Kidney tubule cell (primary cell): ENCODE measurements at places on chromosomes 13 and 19.

DNA sequence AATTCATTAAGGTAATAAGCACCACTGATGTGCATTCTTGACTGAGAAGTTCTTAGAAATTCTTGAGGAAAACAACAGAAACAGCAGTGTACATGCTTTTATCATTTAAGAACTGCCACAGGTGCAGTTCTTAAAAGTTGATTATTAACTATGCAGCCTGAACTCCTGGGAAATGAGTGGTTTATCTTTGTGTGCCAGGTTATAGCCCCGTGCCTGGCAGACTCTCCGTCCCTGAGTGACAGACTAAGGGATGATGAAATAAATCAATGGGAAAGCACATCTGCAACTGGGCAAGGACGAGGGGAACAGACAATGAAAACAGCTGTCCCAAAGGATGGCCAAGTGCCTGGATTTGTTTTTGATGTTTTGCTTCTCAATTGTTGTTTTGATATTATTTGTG, 84.4 kb upstream of the SPATA13 start:
- DNase-seq = peak; percentile 74

DNA sequence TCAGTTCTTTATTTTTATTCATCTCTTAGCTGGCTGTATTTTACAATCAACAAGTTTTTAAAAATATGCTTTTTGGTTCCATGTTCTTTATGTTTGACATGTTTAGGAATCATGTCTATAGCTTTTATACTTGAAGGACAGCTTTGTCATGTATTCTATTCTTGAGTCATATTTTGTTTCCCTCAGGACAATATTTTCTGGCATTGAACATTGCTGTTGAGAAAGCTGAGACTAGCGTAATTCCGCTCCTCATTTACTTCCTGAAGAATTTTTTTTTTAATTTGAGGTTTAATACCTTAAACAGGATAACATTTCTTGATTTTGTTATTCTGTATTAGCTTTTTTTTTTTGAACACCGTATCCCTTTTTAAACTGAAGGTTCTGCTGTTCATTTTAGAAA, 53.2 kb downstream of the RB1 start:
- no peak for DNase-seq

- peak; percentile 84 for DNase-seq
Measured at GRCh38 chr13:98576963-98577835, at the start of gene STK24. STK24 (minus strand) TSS chr13:98577107; CDS start chr13:98576786, 321 bp downstream.

DNA sequence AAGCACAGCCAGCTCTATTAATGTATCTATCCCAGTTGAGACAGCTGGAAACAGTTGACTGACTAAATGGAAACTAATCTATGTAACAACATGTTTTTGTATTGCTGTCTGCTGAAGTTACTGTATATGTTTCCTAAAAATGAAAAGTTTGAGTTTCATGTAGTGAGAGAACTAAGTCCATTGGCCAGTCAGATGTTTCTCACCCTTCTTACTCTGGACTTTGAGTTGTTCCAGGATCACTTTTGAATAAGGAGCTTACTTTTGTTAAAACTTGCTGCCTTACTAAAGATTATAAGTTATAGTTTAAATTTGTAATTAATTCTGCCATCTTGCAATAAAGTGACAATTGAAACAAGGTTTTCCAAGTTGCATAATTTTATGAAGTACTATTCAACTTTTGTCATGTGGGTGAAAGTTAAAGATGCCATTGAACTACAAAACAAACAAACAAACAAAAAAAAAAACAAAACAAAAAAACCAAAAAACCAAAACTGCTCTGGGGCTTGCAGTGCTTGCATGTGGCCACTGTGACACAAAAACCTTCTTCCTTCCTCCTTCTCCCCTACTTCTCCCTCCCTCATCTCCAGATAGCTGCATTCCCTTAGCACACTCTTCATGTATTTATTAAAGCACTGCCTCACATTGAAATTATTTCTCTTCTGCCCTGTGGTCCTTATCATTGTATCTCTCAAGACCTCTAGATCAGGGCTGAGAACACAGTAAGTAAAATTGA, 15.3 kb downstream of the WDFY2 start:
- no peak for DNase-seq

DNA sequence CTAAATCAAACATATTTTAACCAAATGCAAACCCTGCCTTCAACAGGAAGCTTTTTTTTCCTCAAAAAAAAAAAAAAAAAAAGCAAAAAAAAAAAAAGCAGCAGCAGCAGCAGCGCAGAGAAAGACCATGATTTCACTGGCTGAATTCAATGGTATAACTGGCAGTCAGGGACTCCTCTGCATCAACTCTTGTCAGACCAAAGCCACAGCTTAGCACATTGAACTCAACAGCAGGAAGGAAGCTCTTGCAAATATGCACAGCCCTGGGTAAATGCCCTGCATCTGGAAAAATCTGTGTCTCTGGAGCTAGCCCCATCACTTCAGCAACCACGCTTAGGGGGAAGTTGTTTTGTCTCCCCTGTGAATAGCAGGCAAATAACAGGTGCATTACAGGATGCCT, 17.6 kb upstream of the DHRS12 start:
- DNase-seq = no peak

- peak; percentile 49 for DNase-seq
Measured at GRCh38 chr19:1618157-1619093, 13.2 kb upstream of the UQCR11 start.

DNA sequence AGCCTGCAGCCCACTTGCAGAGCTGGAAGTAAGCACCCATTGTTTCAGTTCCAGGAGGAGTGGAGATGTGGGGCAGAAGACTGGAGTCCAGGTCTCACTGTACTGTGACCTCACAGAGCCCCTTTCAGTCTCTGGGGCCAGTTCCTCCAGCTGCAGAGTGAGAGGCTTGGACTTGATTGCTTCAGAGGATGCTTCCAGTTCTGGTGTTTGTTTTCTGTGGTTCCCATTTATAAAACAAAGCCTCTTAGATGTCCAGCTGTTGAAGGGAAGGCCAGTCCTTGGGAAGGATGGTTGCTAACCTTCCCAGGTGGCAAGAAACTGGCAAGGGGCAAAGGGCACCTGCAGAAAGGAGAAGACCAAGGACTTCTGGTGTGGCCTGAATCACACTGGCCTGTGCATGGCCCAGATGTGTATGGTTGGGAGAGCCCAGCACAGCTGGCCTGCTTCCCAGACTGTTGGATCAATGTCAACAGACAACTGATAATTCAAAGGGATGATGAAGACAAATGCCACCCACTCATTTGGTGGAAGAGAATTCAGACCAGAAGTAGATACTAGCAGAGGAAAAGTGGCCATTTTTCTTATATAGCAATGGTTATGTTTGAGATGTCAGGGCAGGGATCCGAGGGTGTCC, 218.5 kb downstream of the ZNF536 start:
- DNase-seq = no peak

DNA sequence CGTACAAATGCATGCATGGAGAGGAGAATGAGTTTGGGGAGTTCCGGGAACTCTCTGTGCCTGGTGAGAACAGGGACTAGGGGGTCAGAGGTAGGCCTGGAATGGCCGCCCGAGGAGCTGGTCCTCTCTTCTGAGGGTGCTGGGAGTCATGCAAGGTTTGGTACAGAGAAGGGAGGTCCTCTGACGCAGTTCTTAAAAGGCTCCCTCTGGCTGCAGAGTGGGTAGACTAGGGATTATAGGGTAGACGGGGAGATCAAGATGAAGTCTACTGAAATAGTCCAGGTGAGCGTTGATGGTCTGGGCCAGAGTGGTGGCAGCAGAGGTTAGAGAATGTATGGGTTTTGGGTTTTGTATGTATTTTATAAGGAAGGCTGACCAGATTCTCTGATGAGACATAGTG, 796 bp downstream of the ZNF304 start:
- peak; percentile 9 for DNase-seq

DNA sequence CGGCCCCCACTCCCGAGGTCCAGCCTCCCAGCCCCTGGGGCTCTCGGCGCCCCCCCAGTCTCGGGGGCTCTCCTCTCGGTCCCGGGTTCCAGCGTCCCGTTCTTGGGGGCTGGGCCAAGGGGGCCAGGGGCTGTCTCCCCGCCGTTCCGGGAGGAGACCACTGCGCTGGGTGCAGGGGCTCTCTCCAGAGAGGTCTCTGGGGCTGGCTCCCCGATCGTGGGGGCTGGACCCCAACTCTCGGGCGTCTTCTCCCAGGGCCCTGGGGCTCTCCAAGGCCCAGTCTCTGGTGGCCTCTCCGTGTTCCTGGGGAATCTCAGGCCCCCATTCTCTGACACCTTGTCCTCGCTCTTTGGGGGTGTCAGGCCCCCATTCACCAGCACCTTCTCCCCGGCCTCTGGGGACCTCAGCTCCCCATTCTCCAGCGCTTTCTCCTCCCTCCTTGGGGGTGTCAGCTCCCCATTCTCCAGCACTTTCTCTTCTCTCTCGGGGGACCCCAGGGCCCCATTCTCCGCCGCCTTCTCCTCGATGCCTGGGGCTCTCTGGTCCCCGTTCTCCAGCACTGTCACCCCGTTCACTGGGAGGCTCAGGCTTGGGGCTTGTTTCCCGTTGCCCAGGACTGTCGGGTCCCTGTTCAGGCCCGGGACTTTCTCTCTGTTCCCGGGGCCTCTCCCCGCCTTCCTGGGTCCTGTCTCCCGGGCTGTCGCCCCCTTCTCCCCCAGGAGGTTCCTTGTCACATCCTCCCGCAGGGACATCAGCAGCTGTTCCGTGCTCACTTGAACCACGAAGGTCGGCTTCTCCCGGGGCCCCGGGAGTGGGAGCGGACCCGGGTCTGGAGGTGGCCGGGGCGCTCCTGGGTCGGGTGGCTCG, 13.7 kb downstream of the LMTK3 start:
- DNase-seq = no peak

DNA sequence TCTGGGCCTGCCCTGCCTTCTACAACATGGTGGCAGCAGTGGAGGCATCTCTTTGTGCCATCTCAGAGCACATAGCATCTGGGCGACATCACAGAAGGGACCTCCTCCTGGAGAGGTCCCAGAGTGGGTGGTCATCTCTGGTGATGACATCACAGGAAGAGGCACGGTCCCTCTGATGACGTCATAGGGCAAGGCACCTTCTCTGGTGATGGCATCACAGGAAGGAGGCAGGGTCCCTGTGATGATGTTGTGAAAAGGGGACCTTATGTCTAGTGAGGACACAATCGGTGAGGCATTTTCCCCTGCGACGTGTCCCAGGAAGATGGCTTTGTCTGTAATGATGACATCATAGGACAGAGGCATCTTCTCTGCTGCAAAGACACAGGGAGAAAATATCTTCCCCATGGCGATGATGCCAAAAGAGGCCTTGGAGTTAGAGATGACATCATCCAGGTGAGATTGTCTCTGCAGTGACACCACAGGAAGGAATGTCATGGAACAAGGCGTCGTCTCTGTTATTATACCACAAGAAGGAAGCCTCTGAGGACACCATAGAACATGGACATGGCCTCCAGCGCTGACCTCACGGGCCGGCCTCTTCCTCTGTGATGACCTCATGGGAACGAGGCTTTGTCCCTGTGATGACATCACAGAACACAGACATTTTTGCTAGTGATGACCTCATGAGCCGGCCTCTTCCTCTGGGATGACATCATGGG, 10.7 kb downstream of the SHISA7 start:
- DNase-seq = peak; percentile 26

DNA sequence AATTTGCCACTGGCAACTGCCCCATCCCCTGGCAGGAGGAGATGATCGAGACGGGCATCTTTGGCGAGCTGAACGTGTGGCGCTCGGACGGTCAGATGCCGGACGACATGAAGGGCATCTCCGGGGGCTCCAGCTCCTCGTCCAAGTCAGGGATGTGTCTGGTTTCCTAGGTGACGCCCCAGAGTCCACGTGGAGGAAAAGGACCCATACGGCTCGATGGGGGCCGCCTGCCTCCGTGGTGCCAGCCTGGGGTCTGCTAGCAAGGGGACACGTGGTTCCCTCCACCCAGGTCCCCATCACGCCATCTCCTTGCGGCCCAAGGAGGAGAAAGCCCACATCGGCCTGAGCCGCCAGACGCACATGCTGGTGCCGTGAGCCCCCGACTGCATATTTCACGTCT, 23.8 kb upstream of the TMEM255B start:
- no peak for DNase-seq

GRCh38 chr19:11339254-11340098, at the start of gene RAB3D:
RAB3D (minus strand) TSS chr19:11339657; CDS start chr19:11337399, 2,258 bp downstream.
- peak; percentile 81 for DNase-seq

- no peak for DNase-seq
Measured at GRCh38 chr13:99331881-99332293, 24.7 kb upstream of the GPR183 start.

DNA sequence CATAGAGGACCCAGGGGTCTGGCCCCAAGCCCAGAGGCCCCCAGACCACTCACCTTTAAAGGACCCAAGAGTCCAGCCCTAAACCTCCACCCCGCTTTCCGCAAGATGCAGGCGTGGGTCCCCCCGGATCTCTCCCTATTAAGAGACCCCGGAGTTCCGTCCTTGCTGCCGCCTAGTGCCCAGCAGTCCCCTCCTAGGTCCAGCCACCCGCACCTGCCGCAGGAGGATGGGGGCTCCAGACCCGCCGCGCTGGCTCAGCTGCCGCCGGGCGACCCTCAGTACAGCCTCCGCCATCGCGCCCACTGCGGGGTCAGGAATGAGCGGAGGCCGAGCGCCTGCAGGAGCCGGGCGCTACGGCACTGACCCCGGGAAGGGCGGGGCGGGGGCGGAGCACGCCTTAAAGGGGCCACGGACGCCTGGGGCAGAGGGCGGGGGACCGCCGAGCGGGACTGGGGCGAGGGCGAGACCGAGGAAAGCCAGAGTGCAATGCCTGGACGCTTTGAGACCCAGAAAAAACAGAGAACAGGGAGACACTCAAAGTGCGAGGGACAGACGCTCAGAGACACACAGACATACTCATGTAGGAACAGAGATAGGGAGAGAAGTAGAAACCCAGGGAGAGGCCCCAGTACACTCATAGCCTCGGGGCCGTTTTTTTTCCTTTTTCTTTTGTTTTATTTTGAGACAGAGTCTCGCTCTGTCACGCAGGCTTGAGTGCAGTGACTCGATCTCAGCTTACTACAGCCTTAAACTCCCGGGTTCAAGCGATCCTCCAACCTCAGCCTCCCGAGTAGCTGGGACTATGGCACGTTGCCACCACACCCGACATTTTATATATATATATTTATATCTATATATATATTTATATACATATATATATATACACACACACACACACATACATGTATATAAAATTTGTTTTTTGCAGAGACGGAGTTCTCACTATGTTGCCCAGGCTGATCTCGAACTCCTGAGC, at the start of gene ETHE1:
TSS of gene ETHE1 (minus strand) at position 318 of the 976 bp plus-strand sequence. CDS start at position 294, 24 bp downstream.
- peak; percentile 73 for DNase-seq

DNA sequence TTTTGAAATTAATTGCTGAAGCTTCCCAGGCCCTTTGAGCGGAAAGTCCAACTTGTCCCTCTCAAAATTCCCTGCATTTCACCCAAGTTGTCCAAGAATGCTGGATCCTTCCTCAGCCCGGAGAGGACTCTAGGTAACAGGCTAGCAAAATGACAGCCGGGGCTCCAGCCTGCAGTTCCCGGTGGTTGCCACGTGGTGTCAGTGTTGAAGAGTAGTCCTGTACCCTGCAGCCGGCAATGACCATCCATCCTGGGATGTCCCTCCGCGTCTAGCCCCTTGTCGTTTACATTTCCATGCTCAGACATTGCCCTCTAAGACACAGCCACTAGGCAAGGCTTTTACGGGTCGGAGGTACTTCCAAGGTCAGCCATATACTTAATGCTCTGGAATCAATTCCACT, 31.4 kb upstream of the MTIF3 start:
- peak; percentile 49 for DNase-seq

- DNase-seq = no peak
Measured at GRCh38 chr19:51055866-51056265, 9.0 kb downstream of the KLK13 start.
